ENCODE measurements at places on chromosomes 3 and 15.
A peak's percentile ranks its signal among the peaks of the same experiment; 100 is the strongest.

DNA sequence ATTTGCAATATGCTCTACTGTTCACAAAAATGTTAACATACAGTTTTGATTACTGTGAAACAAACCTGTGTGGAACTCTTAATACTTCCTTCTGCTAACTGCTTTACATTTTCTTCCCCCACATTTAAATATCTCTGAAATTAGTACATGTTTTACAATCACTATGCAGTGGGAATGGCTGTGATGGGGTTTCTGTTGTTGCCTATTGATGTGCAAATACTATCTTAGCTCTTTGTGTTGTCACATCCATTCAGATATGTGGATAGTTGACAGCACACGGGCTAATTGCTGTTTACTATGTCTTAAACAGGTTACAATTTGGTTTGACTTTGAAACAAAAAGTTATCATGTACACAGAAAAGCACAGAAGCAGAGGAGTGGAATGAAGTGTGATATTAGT is 95.8 kb upstream of the CCNL1 start:
- no peak for DNase-seq

GRCh38 chr3:78979028-78979427 is 788.8 kb downstream of the ROBO1 start:
- DNase-seq: no peak

DNA sequence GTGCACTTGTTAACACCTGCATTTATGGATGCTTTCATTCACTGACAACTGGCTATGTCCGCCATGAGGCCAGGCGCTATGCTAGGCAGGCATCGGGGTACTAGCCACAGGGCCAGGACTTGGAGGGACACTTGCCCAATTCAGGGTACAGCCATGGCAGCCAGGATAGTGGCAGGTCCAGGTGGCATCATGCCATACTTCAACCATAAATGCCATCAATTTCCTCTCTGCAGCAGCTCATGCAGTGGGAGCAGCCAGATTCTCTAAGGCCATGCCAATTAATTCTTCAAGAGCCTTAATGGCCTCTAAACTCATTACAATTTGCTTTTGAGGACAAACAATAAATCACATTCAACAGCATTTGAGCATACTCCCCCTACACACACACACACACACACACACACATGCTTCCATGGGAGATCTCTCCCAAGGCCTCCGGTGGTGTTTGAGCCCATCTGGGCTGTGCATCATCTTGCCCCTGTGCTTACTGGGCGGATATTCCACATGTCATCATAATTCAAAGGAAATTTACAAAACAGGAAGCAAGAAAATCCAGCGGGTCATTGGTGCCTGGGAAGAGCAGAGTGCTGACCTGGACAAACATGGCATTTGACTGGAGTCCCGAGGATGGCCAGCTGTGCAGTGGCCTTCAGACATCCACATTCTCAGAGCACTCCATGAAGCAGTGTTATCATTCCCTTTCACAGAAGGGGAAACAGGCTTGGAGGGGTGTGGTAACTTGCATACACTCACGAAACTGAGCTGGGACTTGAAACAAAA is 109.1 kb downstream of the IQSEC1 start:
- peak; percentile 42 for DNase-seq

GRCh38 chr15:48710952-48711495 is 65.5 kb upstream of the FBN1 start:
- DNase-seq: no peak

DNA sequence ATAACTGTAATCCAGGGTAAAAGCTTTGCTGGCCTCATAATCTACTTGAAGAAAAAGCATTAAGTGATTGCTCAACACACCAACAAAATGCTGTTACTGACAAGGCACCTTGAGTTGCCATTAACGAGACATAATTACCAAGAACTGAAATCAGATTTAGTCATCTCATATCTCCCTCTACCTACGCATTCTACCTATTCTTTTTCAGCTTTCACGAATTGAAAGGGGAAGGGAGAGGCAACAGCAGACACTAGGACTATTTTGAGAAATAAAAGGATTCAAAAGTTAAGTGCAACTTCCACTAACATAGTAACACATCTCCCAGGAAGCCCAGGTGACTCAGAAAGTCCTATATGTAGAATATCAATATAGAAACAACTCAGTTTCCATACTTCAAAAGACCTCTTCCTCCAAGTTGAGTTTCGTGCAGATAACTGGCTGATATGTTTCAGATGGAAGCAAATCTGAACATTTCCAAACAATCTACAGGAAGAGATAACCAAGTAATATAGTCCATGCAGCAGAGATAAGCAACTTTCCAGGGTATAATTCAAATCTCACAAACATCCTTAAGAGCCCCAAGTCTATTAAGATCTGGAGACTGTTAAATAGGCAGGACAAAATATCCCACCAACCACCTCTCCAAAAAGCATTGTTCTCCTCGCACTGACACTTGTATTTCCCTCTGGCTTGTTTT is 1.9 kb downstream of the OSBPL10 start:
- DNase-seq: no peak

DNA sequence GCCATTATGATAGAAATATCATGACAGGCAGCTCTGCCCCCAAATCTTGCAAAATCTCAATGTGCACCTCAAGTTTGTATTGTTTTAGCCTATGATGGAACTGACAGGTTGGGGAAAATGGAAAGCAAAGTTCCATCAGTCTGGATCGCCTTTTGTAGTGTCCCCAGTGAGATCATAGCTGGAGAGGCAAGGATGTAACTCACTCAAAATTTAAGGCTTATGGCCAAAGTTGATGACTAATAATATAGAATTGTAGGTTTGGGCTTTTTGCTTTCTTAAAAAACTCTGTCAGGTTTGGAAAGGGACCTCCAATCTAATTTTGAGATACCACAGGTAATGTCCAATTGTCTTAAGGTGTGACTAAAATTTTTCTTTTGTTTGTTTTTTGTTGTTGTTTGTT is 1.4 kb upstream of the ACP3 start:
- DNase-seq: no peak

DNA sequence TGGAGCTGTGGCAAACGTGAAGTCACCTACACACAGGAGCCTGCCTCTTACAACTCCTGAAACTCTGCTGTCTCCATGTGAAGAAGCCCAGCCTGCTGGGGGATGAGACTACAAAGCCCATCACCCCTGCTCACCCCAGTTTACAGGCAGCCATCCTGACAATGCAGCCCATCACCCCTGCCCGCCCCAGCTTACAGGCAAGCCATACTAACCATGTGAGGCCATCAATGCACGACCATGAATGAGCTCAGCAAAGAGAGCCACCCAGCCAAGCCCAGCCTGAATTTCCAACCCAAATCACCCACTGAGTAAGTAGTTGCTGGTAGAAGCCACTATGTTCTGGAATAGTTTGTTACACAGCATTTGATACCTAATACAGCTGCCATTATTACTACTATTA is 185.4 kb upstream of the NSMCE3 start:
- DNase-seq: no peak

GRCh38 chr3:59774634-59775033 is 724.8 kb upstream of the CFAP20DC start:
- no peak for DNase-seq

GRCh38 chr15:73818308-73818985 is 54.9 kb upstream of the TBC1D21 start:
- no peak for DNase-seq

DNA sequence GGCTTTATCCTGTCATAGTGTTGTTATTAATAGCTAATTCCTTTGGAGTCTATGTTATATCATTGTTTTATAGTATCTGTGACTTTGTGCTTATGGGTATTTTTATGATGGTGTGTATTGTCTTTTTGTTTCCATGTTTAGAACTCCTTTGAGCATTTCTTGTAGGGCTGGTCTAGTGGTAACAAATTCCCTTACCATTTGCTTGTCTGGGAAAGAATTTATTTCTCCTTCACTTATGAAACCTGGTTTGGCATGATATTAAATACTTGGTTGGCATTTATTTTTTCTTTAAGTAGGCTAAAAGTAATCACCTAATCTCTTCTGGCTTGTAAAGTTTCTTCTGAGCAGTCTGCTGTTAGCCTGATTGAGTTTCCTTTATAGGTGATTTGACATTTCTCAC is 47.7 kb upstream of the ROBO1 start:
- DNase-seq: no peak

- no peak for DNase-seq
Measured at GRCh38 chr3:55654123-55654760, 167.1 kb upstream of the WNT5A start.

DNA sequence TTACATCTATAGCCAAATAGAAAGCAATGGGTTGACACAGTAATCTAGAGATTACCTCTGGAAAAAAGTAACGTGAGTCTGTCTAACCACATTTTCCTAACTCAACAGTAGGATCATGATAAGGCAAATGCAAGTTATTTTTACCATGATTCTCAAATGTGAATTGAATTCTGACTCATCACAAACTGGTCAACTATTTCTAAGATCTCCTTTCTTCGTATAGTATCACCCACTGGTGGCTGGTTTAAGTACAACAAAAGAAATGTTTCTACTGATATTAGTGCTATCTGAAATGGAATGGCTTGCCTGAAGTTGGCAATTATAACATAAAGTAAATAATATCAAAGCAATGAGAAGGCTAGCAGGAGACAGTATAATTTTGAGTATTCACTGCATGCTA is 102.2 kb downstream of the ABI3BP start:
- DNase-seq: no peak

DNA sequence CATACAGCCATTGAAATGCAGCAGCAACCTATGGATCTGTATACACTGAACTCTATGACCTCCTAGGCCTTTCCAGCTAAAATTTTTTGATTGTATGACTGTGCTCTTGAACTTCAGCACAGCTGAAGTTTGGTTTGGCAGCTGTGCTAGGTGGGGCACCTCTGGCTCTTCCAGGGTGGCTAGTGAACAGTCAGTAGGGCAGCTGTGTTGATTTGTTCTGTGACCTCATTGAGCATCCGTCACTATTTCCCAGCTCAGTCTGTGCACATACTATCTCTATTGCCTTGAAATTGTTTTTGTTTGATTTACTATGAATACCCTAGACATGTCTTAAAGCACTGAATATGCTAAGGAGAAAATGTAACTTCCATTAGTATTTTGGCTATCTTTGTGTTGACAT is 363.2 kb upstream of the NAALADL2 start:
- no peak for DNase-seq

DNA sequence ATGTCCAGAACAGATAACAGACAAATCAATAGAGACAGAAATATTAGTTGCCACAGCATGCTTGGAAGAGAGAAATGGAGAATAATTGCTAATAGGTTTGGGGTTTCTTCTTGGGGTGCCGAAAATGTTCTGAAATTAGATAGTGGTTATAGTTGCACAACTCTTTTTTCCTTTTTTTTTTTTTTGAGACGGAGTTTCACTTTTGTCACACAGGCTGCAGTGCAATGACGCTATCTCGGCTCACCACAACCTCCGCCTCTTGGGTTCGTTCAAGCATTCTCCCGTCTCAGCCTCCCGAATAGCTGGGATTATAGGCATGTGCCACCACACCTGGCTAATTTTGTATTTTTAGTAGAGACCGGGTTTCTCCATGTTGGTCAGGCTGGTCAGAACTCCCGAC is 163.3 kb downstream of the PLCH1 start:
- no peak for DNase-seq
